Myocyte (in vitro differentiated cells): ENCODE measurements at places on chromosomes 6 and 20.

GRCh38 chr6:83592770-83593394, 80.5 kb downstream of the PRSS35 start:
- DNase-seq, result peak; percentile 33

DNA sequence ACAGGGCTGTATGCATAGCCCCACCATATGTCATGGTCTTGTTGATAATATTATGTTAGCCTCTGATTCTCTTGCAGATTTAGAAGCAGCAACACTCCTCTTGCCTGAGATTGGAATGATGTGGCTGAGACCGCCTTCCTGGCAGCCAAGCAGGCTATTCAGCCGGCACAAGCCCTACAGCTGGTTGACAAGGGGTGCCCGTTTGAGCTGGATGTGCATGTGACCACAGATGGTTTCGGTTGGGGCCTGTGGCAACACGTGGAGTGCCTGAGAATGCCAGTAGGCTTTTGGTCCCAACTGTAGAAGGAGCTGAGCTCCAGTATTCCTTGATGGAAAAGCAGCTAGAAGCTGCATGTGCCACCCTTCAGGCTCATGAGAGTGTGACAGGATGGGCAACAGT, 303.6 kb upstream of the POU3F2 start:
- DNase-seq, result no peak

DNA sequence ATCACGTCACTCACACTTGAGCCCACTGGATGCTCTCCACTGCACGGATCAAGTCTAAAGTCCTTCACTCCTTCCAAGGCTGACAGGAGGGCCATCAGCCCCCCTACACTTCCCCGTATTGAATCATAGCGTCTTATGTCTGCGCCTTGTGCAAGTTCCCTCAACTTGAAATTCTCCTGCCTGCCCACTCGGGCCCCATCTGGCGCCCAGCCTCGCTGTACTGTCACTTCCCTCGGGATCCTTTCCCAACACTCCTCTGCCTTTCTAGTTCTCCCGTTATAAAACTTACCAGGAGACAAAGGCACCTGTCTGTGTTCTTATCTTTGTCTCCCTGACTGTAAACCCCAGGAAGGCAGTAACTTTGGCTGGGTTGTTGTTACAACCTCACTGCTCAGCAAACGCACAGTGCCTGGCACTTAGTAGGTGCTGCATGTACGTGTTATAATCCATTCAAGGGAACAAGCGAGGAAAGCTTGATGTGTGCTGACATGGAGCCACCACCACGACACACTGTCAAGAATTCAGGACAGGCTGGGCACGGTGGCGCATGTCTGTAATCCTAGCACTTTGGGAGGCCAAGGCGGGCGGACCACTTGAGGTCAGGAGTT, 33.8 kb upstream of the ZFAND3 start:
- no peak for DNase-seq

GRCh38 chr6:6818078-6818639, 229.6 kb downstream of the LY86 start:
- DNase-seq, result no peak

GRCh38 chr6:73045609-73046008, 179.7 kb downstream of the KHDC1L start:
- DNase-seq, result no peak

DNA sequence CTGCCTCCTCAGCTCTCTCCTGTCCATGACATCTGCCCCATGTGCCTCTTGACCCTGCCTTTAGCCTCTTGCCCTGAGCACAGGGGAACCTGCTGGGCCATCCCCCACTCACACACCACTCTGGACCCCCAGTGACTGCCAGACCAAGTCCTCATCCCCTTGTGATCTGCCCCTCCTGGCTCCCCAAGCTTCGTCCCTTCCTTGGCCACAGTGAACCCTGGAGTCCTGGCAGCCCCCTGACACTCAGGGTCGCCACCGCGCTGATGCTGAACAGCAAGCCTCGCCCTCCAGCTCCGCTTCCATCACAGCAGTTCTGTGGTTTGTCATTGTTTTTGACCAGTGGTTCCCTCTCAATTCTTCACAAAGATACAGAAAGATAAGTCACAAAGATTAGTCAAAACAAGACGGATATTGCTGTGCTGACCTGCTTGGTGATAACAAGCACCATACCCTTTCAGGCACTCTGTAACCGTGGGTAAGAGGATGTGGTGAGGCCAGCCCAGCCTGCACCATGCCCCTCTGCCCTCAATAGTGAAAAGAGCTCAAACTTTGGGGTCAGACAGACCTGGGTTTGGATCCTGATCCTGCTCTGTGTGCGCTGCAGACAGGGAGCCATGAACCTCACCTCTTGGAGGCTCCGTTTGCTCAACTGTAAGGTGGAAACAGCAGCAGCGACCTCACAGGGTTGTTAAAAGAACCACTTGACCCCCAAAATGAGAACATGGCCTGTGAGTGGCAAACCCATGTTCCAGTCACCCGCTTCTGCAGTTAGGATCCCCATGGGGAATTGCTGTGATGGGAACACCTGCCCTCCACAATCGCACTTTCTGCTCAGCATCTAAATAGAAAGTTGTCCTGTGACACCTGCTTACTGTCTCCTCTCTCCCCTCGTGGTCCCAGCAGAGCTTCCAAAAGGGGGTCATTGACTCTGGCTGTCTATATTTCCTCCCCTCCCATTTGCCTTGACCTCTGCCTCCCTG, 114.5 kb downstream of the TOX2 start:
- DNase-seq, result no peak

DNA sequence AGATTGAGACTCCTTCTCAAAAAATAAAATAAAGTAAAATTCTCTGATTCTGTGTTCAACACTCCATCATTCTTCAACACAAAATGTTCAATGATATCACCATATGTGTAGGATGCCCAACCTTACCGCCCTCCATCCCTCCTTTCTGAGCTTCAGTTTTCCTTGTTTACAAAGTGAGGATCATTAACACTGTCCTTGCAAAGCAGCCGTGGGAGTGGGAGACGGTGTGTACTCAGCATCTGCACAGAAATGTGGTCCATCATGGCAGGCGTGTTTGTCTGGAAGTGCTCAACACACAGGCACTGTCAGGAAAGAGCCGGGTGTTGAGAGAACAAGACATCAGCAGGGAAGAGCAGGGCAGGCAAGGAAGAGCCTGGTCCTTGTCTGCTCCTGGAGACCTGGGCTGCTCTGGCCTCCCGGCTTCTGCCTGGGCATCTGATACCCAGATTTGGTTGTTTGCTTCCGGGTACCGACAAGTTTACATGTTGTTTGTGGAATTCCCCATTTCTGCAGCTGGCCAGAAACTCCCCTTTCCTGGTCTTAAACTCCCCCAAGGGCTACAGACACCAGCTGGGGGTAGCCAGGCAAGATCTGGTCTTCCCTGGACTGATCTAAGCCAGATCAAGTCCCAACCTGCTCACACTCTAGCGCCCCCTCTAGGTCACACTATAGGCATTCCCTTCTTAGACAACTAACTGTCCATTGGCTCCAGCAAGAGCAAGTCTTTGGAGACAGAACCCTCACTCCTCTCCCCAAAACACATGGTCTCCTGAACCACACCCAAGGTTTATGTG, 26.7 kb upstream of the TTPAL start:
- no peak for DNase-seq

GRCh38 chr6:135145063-135145800, 35.9 kb upstream of the MYB start:
- DNase-seq, result peak; percentile 38

DNA sequence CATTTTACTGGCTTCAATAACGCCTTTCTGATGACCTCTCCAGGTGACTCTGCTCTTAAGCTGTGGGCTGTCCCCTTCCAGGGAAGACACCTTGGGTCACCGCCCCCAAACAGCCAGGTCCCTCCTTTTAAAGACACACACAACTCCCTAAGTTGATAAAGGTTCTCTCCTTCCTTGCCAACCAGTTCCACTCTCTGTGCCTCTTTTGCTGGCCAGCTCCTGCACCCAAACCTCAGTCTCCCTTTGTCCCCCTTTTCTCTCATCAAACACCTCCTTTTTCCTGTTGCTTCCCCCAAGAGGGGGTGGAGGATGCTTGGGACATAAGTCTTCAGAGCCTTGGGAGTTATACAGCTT, 1.0 kb downstream of the NCOA6 start:
- peak; percentile 58 for DNase-seq

GRCh38 chr6:37738216-37738615, 40.5 kb upstream of the MDGA1 start:
- DNase-seq, result no peak

DNA sequence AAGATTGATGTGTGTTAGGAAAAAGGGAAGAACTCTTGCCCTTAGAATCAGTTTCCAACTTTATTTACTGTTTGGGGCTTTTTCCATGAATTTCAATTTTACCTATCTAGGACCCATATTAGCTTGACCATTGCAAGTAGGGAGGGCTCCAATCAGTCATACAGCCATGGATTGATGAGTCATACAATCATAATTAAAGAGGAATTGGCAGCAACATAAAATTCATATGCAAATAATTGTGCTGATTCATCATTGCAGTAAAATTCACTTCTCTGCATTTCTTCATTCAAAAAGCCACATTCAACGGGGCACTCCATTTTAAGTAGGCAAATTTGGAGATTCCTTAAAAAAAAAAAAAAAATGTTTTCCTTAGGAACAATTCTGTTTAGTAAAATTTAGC, 1016.4 kb downstream of the KIF16B start:
- no peak for DNase-seq

- DNase-seq, result peak; percentile 28
Observed at GRCh38 chr6:133992992-133993680, 40.1 kb downstream of the TBPL1 start.

DNA sequence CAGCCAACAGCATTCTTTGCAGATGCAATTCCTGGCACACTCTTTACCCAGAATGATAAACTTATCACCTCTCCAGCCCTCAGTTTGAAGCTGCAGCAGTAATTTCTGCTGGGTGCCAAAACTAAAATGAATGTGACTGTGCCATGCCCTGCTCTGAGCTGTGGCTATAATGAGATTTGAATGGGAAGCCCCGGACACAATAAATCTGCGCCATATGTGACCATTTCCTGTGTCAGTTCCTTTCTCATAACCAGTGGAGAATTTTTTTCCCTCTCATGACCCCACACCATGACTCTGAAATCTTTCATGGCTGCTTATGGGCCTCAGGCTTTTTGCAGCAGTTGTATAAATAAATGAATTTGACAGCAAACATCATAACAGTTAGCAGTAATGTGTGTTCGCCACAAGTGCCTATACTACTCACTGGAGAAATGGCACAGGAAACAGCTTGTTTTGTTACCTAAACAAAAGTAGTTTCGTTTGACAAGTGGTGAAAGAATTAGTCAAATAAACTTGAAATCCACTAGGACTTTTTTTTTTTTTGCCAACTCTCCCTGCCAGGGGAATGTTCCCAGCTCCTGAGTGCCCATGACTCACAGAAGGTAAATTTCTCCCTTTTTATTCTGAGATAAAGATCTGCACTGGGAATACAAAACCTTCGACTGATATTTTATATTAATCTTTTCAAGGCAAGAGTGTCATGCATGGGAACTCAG, 408.4 kb downstream of the PKHD1 start:
- DNase-seq, result no peak

GRCh38 chr6:14187406-14187805, 69.8 kb downstream of the CD83 start:
- DNase-seq, result no peak
